ENCODE measurements at places on chromosomes 12 and 14.

DNA sequence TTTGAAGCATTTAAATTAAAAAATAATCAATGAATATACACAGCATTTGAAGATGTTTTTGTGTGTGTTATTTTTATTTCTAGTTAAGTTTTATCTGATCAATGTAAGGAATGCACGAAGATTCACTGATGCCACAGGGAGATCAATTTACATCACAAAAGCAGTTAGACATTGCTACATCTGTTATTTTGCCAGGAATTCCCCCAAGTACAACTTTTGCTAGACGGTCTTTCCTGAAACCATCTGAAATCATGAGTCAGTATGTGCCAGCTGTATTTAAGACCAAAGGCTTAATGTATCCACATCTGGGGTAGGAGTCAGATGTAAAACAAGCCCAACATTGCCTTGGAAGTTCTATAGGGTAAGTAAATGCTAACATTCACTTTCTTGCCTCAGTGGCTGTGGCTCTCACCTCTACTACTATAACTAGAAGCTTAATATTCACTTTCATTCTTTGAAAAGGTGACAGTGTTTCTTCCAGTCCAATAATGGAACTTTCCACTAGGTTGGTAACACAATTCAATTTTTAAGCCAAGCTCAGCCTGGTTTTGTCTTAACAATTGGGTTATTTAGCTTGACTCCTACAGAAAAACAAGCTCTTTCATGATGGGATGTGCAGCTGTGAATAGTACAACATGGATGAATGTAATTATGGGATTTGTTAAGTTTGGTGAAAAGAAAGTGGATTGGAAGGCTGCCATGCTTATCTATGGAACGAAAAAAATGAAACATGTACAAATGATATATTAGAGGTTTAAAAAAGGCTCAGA, 385.4 kb upstream of the TMEM132C start:
- DNase-seq: no peak

DNA sequence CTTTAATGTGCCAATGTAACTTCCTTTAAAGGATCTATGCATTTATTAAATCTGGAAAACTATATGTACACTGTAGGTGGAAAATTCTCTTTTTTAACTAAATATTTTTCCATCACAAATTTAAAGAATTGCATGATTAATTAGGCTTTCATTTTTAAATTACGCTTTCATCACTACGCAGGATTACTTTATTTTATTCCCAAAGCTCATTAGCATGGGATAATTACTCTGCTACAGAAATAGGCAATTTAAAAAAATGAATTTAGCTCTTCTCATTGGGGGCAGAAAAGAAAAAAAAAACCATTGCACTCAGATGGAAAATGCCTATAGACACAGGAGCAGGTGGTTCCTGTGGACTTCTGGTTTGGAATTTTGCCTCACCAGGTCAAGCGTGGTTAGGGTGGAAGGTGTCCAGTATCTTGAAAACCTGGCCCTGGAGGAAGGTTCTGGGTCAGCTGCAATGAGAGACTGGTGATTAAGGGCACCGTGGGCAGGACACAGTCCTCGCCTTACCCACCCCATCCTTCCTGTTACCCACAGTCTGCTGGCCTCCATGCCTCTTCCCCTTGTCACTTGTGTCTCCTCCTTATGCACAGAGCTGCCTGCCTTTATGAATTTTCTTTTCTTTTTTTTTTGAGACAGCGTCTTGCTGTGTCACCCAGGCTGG, 17.3 kb upstream of the RIN3 start:
- no peak for DNase-seq

- no peak for DNase-seq
Observed at GRCh38 chr14:75279153-75279762, 630 bp downstream of the FOS start.

DNA sequence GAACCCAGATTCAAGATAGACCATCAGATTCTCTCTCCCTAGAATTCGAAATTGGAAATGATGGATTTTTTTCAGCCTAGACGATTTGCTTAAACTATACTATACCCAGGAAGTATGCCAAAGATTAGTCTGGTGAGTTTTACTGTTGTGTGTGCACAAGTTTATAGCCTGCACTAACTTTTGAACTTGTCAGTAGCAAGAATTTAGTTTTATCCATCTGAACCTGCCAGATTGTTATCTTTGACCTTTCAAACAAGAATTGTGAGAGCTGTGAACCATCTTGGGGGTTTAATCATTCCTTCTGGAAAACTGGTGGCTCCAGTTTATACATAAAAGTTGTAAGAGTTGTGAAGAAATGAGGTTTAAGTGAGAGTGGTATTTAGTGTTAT, 243.5 kb upstream of the DAAM1 start:
- DNase-seq: no peak

- DNase-seq: no peak
Observed at GRCh38 chr14:35215110-35215813, 76.9 kb upstream of the PSMA6 start.

DNA sequence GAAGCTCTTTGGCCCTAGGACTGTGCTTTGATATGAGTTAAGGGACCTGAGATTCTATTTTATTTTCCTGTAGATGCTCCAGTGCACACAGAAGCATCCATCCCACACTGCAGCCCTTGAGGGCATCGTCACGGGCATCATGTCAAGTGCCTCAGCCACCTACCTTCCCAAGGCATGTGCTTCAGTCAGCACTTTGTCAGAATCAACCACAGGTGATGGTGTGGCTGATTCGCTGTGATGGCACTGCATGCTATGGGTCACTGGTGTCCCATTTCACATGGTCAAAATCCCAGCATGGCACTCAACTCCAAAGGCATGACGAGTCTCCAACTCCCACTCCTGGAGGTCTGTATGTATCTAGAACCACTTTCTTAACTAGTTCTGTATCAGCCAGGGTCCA, 100.8 kb downstream of the AACS start:
- DNase-seq: no peak

- no peak for DNase-seq
Observed at GRCh38 chr14:92577321-92577742, 63.8 kb downstream of the RIN3 start.

DNA sequence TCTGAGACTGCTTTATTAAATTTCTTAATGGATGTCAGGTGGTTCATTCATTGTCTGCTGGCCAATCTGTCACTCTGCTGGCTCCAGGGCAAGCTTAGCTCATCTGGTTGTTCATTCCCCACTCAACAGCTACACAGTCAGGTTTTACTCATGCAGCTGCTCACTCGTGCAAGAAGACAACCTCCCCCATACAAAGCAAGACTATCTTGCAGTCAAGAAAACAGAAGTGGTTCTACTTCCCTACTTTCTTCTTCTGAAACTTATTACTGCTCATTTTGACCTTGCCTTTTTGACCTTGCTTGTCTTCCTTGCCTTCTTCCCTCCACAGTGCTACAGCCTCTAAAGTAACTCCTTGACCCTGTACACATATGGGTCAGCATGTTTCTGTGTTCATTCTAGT, 277.9 kb downstream of the SSPN start:
- no peak for DNase-seq

GRCh38 chr12:2364631-2365051, 311.9 kb downstream of the CACNA1C start:
- DNase-seq: no peak

GRCh38 chr14:34369648-34370030, 92.4 kb downstream of the SPTSSA start:
- no peak for DNase-seq

DNA sequence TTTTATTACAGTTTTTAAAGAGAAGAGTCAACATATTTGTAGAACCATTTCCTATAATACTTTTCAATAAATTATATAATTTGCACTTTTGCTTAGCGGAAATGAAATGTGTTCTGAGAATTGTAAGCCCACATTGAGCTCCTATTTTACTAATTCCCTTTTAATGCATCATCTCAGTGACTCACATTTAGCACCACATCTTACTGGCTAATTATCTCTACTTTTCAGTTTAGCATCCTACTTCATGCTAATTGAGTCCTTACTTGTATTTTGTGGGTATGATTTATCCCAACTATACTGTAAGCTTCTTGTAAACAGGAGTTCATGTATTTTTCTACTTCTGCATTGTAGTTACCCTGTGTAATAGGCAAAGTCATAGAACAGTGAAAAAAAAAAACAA, 67.5 kb downstream of the TMX1 start:
- no peak for DNase-seq

GRCh38 chr14:100988956-100989355, 85.4 kb upstream of the RTL1 start:
- DNase-seq: no peak

DNA sequence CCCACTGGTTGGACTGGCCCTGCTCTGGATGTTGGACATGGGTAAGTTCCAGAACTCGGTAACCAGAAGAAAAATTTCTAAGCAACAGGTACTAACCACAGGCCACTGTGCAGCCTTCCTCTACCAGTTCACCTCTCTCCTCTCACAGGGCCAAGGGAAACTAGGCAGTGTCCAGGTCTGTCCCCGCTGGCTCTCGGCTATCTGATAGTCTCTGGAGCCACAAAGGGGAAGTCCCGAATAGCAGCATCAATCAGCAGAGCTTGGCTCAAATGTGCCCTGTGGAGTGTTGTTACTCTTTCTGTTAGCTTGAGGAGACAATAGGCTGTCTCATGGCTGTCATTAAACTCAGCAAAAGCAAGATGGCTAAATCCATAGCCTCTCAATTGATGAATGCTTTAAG, 73.2 kb downstream of the TSPAN11 start:
- no peak for DNase-seq

DNA sequence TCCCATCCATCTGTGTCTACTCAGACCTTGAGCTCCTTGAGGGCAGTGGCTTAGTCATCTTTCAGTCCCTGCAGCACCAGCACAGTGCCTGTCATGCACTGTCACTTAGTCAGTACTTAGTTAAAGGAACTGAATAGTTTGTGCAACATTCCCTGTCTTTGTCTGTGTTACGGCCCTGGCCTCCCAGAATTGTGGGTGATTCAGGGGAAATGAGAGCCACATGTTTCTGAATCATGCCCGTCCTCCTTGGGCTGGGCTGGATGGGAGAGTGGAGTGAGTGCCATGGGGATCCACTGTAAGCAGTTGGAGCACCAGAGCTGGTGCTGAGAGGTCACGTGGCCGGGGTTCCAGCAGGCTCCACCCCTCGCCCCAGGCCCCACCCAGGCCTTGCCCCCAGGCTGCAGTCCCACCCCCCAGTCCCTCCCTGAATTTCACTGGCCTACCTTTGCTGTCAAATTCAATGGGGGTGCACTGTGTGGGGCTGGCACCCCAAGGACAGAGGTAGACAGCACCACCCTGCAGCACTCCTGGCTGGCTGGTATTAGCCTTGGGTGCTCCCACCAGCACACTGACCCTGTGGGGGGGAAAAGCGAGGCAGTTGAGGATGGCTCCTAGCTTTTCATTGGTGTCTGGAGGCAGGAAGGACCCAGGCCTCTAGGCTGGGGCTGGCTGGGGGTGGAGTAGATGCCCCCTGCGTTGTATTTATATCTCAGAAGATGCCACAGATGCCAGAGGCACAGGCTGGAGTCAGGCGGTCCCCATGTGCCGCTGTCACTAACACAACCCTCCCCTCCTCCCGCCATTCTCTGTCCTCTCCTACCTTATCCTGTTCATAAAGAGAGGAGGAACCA, 7.5 kb downstream of the ITGA5 start:
- DNase-seq: no peak

- DNase-seq: peak; percentile 72
Observed at GRCh38 chr12:48924617-48925303, 532 bp downstream of the FKBP11 start.

- DNase-seq: no peak
Observed at GRCh38 chr14:58805605-58806409, 168.0 kb downstream of the DACT1 start.

- no peak for DNase-seq
Observed at GRCh38 chr14:68535404-68536017, 257.4 kb downstream of the ZFP36L1 start.

DNA sequence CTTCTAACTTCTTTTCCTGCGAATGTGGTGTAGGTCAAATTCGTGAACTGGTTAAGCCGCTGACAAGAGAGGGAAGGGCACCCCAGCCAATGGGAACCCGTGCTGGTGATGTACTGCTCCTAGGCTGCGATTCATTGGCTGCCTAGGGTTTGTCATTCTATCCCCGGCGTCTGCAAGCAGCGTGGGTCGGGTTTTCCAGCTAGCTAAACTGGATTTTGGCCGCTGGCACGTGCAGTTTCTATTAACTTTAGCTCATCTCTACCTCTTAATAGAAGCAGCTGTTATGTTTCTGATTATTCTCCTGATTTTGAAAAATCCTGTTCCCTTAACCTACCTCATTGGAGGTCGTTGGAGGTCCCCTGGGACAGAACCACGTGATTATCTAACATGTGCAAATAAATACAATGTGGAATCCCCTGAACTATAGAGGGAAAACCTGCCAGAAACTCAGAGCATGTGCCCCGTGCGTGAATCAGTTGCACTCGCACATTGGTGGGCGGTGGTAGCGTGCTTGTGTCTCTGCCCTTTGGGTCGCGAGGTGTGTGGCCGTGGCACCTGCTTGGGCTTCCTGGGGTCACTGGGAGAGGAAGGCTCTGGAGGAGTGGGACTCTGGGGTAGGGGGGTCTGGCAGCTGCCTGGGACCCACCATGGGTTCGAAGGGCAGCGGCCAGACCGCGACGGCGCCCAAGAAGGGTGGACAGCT, 876 bp upstream of the PPM1A start:
- peak; percentile 60 for DNase-seq

GRCh38 chr14:104135121-104135903, 3.1 kb upstream of the KIF26A start:
- no peak for DNase-seq

- DNase-seq: no peak
Observed at GRCh38 chr14:74474376-74474775, 18.7 kb downstream of the NPC2 start.

- DNase-seq: no peak
Observed at GRCh38 chr12:59122784-59123183, 202.5 kb upstream of the LRIG3 start.

GRCh38 chr12:39780411-39780912, 160.9 kb upstream of the ABCD2 start:
- no peak for DNase-seq

DNA sequence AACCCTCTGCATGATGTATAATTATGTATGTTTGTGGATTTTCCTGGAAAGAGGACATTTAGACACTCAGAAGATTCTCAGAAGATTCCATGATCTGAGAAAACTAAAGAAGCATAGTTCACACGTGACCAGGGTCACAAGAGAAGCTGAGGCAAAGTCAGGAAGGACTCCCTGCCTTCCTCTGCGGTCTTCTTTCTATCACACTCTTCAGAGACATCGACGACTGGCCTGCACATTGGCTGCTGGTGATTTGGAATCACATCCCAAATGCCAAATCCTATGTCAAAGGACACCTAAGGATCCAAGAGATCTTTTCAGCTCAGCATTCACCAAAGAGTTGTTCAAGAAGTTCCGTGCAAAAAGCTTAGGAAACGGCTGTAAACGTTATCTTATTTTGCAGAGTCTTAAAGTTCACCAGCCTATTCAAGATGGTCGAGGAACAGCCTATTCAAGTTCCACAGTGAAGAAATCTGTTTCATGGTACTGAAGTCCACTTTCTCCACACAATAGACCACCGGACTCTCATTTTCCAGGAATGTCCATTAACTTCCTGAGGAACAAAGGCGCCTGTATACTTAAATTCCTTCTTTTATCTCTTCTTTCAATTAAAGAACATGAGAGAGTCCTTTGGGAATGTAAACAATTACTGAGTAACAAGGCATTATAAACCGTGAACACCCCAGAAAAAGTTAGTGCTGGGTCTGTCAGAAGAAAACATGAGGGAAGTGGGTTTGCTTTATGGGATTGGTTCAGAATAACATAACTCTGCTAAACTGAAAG, 42.1 kb downstream of the IGF1 start:
- DNase-seq: no peak

Measured in activated gamma-delta T cell treated with anti-CD3 and anti-CD28 coated beads, Interleukin-2, amount 50 U/mL, for 16 hours (primary cell).